ENCODE measurements at places on chromosomes 2 and 18.

GRCh38 chr2:128746356-128746755, 427.7 kb upstream of the HS6ST1 start:
- DNase-seq = no peak

DNA sequence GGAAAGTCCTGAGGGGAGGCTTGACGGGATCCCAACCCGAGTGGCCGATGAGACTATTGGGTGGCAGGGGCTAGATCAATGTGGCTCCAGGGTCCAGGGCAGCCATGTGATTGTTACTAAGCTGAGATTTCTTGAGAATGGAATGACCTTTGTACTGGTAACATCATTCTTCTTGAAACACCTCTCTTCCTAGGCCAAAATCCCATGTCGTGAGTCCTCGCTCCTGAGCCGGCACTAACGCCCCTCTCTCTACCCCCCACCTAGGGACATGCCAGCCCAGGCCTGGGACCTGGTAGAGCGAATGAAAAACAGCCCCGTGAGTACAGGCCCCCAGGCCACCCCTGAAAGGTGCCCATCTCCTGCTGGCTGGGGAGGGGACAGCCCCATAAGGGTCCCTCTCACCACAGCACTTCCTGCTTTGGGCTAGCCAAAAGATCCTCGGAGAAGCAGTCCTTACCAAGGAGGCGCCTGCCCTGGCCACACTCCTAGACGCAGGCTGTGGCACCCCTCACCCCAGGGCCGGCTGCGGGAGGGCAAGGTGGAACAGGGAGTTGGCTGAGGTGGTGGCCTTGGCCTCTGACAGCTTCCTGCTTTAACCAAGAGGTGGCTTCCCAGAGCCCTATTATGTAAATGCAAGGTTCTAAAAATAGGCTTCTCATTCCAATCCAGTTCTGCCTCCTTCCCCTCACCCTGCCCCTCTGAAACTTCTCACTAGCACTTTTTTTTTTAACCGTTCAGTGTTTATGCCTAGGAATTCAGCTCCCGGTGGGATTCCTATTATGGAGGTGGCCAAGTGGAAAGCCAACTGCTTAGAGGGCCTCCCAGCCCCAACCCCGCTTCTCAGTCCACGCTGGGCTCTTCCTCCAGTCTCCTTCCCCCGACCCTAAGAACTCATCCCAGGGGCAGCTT, 126.6 kb upstream of the PPP1CB start:
- peak; percentile 67 for DNase-seq

DNA sequence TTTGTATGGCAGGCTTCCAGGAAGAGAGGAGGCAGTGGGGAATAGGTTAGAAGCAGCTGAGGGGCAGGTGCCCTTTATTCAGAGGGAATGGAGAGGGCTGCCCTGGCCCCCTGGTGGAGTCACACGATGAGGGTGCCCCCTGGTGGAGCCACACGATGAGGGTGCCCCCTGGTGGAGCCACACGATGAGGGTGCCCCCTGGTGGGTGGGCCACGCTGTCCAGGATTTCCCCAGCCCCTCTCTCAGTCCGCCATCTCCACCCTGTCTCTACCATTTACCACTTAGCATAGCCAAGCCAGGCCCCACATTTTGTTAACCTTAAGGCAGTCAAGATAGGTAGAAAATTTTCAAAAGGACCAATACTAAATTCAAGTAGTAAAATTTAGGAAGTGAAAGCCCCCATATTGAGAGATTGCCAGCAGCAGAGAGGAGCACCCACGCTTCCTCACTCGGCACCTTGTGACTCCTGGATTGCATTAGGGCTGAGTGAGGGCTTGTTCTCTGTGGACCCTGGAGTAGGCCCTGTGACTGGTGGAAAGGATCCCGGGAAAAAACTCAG, 10.4 kb upstream of the FAM228A start:
- no peak for DNase-seq

GRCh38 chr2:217610401-217610814, 392.4 kb downstream of the TNS1 start:
- DNase-seq = no peak
